ENCODE measurements at places on chromosomes 11 and 22.

- no peak for DNase-seq
Measured at GRCh38 chr11:83158965-83159901, 2.3 kb downstream of the PCF11 start.

DNA sequence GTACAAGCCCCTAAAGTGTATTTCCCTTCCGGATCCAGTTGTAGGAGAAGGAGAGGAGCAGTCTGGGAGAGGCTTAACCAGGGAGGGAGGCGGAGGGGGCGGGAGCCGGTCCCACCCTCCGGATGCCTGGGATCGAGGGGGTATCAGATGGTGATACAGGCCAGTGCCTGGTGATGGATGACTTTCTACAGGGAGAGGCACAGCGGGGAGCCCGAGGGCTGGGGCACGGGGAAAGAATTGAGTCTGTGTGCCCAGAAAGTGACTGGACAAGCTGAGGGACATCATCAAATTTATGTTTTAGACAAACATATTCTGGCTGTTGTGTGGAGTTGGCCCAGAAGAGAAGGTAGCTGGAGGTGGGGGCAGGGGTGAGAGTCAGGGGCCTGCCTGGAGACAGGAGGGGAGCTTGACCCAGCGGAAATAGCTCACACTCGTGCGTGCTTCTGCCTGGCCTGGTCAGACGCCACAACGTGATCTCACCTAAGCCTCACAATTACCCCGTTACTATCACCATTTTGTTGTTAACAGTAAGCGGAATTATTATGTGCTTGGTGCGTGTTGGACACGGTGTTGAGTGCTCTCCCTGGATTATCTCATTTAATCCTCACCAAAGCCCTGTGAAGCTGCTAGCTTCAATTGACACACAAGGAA lies 42.4 kb downstream of the AMPD3 start:
- DNase-seq, result no peak

DNA sequence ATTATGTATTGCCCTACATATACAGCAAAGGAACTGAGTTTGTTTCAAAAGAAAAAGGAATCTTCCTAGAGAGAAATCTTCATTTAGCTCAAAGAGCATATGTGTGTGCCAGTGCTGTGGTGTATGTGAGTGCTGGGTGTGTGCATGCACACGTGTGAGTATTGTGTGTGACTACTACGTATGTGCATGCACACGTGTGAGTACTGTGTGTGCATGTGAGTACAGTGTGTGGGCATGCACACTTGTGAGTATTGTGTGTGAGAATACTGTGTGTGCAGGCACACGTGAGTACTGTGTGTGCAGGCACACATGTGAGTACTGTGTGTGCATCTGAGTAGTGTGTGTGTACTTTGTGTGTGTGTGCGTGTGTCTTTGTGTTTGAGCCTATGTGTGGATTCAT lies 651.0 kb upstream of the B3GAT1 start:
- DNase-seq, result no peak

GRCh38 chr22:33684087-33684486 lies 236.2 kb downstream of the LARGE1 start:
- DNase-seq, result no peak

GRCh38 chr22:49139492-49140151 lies 688.1 kb downstream of the BRD1 start:
- DNase-seq, result no peak

Measured in epithelial cell of prostate (primary cell).